ENCODE measurements at places on chromosomes 16 and 17.

- no peak for DNase-seq
Observed at GRCh38 chr16:53899431-53899830, 195.5 kb downstream of the FTO start.

- peak; percentile 63 for DNase-seq
Observed at GRCh38 chr17:32486701-32487472, at the start of gene CDK5R1. Gene CDK5R1, plus strand, starts transcription at chr17:32486993. Its CDS starts 628 bp downstream, at chr17:32487621.

- DNase-seq = no peak
Observed at GRCh38 chr17:7466639-7467341, 12.6 kb downstream of the ZBTB4 start.

DNA sequence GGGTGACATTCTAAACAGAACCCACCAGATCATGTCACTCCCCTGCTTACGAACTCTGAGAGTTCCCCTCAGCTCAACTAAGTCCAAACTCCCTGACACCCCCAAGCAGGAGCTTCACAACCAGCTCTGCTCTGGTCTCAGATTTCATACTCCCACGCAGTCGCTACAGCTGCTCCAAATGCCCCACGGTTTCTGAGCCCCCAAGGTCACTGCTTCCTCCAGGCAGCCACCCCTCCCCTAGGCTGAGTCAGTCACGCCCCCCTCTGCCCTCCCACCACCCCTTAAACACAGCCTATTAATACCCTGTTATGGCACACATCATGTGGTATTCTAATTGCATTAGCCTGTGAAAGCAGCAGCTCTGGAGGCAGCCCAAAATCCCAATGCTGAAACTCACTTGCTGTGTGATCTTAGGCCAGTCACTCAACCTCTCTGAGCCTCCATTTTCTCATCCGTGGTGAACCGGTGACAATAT, 51.5 kb downstream of the GSG1L start:
- DNase-seq = no peak

DNA sequence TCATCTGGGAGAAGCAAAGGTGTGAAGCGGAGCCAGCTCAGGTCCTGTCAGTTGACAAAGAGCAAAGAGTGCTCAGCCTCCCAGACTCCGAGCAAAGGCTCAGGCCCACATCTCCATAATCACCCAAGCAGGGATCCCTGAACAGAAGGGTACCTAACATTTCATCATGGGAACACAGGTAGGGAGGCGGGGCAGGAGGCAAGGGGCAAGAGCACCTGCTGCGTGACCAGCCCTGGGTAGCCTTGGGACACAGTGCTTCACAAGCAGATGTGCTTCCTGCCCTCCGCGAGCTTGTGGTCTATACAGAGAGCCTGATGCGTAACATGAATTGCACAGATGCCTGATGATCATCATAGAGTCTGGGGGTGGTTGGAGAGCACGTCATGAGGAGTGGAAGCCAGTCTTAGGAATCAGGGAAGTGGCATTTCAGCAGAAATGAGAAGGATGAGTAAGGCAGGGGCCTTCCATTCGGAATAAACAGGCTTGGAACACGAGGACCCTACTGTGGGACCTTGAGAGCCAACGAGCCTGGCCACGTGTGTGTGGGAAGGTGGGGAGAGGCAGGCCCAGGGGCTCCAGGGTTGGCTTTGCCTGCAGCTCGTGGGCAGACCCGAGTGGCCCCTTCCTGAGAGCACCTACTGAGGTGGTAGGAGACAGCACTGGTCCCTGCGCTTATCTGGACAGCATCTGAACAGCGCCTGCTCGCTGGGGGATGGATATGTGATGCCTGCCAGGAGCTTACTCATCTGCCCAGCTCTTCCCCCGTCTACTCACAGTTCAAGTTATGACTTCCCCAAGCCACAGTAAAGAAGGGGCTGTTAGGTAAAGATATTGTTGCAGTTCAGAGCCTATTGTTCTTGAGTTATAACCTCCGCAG, 125.8 kb downstream of the CCDC182 start:
- DNase-seq = no peak

DNA sequence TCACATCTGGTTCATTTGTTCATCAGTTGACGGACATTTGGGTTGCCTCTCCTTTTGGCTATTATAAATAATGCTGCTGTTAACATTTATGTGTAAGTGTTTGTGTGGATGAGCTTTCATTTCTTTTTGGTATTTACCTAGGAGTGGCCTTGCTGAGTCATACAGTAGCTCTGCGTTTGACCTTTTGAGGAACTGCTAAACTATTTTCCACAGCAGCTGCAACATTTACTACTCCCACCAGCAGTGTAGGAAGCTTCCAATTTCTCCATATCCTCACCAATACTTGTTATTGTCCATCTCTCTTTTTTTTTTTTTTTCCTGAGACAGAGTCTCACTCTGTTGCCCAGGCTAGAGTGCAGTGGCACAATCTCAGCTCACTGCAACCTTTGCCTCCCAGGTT, 20.7 kb upstream of the PLCG2 start:
- no peak for DNase-seq

DNA sequence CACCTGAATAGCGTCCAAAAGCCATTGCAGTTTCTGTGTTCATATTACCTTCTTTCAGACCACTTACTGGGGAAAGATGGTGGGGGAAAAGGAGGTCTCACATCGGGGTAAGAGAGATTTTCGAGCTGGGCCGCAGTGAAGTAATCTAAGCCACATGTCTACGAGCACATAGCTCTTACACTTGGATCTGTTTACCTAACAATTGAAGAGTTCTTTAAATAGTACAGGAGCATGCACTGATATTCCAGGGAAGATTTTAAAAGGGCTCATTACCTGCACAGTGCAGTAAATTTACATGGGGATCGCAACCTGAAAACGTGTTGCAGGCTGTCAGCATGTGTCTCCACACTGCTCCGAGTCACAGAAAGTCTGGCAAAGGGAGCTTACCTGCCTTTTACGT, 12.6 kb downstream of the MAF start:
- no peak for DNase-seq

DNA sequence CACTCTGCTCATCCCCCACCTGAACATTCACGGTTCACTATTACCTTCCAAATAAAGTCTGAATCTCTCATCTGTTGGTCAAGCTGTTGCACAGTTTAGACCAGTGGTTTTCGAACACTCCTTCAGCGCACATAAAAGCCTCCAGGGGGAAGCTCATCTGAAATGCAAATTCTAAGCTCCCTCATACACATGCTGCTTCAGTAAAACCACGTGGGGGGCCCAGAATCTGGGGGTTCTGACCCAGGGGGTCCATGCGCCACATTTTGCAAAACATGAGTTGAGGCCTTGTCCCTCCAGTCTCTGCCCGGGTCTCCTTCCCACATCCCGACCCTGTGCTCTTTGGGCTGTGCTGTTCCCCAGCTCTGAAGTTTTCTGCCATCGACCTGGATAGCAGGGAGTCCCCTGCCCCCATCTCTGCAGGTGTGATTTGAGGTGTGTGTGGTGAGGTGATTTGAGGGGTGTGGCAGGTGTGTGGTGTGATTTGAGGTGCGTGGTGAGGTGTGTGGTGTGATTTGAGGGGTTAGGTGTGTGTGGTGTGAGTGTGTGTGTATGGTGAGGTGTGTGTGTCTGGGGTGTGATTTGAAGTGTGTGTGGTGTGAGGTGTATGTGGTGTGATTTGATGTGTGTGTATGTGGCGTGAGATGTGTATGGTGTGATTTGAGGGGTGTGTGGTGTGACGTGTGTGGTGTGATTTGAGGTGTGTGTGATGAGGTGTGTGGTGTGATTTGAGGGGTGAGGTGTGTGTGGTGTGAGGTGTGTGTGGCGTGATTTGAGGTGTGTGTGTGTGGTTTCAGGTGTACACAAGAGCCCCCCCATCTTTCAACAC, 4.8 kb upstream of the RAB37 start:
- DNase-seq = no peak

All from stimulated activated CD4-positive, alpha-beta T cell treated with anti-CD3 and anti-CD28 coated beads, Interleukin-1b, Interleukin-23, amount 100 ng/mL, for 24 hours (primary cell).